Sciatic nerve (tissue), 2 donors: ENCODE measurements at places on chromosomes 1 and 21. TPM values are rescaled to one million over a fixed set of nuclear protein-coding genes. Genes with fewer than 3 reads are reported as not detected.

DNA sequence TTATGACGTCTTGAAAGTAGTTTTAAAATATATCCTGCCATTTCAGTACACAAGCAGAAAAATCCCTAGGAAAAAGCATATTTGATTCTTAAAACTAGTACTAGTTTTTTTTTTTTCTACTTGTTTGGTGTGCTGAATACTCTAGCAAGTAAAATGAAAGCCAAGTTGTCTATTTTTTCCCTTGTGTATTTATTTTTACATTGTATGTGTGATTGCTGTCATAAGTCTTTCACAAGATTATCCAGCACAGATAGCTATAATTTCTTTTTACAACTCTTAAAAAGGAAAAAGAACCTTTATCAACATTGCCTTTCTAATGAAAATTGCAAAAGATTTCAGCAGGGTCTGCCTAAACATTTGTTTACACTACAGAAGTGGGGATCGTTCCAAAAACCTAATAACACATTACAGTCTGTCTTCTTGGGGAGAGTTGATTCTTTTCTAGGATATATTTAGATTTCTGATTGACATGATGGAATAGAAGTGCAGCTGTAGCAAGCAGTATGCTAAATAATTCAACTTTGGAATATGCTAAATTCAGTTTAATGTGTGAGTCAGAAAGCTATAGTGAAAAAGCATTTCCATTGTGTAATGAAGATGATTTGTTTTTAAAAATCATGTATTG lies 2.5 kb downstream of the DR1 start:
- DNase-seq, result no peak

- DNase-seq, result no peak
Observed at GRCh38 chr1:244325056-244325758, 126.5 kb downstream of the ADSS2 start.

DNA sequence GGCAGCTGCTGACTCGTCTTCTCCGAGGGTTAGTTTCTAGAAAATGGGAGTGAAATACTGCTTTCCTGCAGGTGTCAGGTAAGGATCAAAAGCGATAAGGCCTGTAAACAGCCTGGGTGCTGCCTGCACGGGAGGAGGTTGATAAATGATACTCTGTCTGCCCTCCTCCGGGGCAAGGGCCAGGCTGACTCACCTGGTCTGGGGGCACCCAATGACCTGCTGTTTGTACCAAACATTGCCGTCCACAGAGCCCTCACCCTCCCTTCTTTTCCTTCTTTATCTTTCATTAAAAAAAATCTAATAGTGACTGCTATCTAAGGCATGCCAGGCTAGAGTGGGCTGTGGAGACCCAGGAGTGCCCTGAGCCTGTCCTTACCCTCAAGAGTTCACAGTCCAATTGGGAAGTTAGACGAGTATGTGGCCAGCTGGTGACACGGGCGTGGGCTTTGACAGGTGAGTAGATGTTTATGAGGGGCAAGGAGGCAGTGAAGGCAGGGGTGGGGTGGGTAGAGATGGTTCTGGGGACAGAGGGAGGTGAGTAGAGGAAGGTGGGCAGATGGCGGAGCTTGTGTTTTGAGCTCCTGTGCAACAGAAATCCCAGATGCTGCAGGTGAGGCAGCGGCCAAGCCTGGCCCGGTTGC lies 16.2 kb downstream of the EDN2 start:
- no peak for DNase-seq

GRCh38 chr1:9437961-9438430 lies 101.3 kb upstream of the SLC25A33 start:
- peak; percentile 78 for DNase-seq

DNA sequence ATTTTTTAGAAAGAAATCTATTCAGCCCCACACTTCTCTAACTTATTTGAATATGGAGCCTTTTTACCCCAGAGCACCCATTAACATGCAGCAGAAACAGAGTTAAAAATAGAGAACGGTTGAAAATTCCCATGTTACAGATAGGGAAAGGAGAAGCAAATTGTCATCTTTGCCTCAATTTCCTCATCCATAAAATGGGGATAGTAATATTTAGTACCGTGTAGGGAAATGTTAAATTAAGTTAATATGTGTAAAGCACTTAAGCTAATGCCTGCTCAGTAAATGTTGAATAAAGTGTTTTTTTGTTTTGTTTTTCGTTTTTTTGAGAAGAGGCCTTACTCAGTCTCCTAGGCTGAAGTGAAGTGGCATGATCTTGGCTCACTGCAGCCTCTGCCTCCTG lies 50.3 kb downstream of the NAV1 start:
- DNase-seq, result no peak

- no peak for DNase-seq
Observed at GRCh38 chr1:110583505-110583904, 22.7 kb downstream of the KCNA2 start.

DNA sequence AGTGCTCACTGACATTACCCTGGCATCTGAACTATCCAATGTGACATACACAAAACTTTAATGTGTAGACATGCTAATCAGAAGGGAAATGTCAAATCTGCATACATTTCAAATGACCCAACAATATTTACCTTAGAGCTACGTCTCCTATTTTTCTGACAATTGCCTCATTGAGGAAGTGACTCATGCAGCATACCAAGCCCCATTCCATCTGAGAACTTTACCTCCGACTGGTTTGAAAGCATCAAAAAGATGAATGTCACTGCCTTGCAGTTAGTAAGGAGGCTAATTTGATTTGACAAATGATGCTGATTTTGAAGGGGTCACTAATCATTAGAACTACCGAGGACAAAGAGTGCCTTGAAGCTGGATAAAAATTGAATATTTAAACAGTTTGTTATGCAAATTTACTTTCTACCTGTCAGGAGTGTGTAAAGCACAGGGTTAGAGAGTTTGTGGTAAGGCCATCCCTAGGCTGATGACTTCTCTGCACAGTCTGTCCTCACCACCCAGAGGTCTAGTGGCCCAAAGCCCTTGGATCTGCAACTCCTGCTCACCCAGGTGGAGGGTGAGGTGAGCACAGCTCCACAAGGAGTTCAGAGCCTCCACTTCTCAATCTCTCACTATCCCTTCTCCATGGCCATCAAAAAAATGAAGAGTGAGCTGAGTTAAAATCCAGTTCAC lies 500.3 kb upstream of the C1orf87 start:
- no peak for DNase-seq

Gene ACTN2
- total RNA-seq, result 0.58 TPM

Gene DNTTIP2
- 52.1 TPM for total RNA-seq

Gene PRKAA2
- total RNA-seq, result 13.3 TPM

Gene FCRL2
- 0.31 TPM for total RNA-seq

Gene TP73
- not detected for total RNA-seq
